ENCODE measurements at places on chromosomes 7 and 10.
A peak's percentile ranks its signal among the peaks of the same experiment; 100 is the strongest.

DNA sequence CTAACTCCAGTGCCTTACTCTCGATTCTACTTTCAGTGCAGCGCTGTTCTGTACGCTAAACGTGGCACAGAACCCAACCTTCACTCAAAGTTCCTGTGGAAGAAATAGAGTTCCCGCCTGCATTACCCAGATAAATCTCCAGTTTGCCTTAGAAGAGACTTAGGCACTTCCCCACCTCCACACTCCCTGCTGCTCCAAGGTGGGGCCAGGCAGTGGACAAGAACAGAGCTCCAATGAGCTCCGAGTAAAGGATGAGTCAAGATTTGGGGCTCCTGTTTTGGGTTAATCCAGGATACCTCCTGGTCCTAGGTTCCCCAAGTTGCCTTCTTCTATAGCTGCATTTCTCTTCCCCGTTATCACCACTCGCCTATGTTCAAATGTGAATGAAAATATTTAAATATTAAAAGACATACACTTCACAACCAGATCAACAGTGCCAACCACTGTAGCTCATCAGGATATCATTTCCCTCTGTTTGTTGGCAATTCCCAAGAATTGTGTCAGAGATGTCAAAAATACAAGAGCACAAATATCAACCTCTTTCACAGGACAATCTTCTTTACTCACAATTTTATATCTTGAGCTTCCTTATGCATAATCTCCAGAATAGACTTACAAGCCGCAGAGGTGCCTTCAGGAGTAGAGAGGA is 48.0 kb downstream of the MALSU1 start:
- no peak for DNase-seq

DNA sequence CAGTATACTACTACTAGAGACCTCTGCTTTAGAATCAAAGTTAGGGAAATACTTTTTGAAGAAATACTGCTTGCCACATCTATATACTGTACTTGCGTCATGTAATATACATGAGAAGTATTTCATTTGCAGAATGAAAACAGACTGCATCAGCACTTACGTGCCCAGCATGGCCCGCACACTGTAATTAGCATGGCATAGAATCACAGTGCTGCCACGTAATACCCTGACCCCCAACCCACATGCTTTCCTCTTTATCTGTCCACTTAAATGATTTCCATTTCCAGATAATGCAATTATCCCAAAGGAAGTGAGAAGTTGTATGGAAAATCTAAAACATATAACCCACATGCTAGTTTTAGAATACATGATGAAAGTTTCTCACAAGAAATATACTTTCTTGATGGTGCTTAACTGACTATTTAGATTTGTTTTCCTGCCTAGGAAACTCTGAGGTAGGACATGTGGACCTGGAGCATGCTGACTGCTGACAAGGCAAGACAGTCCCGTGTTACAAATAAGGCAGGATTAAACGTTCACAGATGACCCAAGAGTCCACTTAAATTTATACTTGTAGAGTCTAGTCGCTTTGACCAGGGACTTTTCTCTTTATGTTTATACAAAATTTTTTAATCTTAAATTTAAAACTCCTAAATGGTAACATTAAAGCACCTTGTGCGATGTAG is 12.6 kb downstream of the USP6NL start:
- DNase-seq = no peak

DNA sequence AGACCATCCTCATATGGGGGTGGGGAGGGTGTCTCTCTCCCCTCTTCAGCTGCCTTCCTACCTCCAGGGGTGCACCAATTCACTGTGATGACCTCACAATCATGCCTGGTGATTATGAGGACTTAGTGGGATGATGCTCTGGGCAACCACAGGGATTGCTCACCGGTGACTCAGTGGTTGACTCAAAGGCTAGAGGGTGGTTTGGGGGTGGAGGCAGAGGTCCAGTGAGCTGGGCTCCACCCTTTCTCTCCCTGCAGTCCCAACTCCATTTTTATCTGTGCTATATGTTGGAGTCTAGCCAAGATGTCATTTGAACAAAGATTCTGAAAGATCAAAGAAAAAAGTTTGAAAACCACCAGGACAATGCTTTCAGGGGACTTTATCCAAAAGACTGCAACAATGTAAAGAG is 286.9 kb downstream of the KCNMA1 start:
- no peak for DNase-seq

DNA sequence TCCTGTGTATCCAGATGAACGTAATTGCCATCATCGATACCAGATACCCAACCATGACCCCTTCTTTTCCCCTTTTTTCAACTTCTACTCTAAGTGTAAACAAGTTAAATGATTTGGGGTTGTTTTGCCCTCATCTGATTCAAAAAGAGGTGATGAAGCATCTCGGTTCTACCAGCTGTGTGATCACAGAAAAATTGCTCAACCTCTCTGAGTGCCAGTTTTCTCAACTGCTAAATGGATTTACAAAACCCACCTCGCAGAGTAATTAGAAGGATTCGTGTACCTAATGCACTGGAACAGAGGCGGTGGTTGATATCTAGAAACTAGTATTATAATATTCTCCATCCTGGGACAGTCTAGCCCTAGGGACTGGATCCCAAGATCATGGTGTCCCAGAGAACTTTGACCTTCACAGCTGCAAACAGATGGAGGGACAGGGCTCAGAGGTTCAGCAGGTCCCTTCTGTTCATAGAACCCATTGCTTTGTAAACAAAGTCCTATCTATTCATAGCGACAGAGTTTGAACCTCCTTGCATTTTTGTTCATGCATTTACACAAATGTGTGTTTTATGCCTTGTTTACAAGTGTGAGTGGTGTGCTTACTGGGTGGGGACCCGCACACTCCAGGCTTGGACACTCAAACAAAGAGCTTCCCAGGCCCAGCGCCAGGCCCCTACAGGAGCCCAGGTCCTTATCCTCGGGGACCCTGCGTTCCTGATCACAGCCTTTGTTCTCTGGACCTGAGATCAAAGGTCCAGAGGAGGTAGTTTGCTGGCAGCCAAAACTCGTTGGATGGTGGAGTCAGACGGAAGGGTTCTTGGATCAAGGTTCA is 46.4 kb downstream of the CALML3 start:
- no peak for DNase-seq

DNA sequence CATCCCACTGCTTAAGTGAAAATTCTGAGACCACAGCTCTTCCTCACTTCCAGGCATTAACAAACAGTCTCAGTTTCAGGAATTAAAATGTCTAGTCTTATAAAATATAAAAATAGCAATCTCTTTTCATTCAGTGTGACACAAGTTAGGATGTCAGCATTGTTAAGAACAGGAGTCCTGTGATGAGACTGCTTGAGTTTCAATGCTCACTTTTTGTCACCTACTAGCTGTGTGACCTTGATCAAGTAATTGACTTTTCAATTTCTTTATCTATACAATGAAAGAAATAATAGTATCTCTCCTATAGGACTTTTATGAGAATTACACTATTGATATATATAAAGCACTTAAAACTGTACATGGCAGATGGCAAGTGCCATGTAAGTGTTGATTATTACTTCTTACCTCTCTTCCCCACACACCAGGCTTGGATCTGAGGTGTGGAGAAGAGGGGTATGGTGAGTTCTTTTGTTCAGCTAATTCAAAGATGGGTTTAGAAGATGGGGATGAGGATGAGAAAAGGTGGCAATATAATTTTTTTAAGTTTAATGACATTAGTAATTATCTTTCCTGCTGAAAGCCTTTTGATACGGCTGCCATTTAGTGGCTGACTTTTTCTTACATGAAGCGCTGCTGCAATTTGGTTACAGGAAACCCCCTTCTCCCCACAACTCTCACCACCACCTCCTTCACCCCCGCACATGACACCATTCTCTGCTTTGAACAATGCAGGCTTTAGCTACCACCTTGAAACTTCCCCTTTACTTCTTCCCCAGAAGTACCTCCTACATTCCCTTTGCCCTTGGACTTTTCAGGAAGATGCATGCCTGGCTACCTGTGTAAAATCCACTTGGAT is 20.8 kb upstream of the HYAL4 start:
- DNase-seq = no peak

DNA sequence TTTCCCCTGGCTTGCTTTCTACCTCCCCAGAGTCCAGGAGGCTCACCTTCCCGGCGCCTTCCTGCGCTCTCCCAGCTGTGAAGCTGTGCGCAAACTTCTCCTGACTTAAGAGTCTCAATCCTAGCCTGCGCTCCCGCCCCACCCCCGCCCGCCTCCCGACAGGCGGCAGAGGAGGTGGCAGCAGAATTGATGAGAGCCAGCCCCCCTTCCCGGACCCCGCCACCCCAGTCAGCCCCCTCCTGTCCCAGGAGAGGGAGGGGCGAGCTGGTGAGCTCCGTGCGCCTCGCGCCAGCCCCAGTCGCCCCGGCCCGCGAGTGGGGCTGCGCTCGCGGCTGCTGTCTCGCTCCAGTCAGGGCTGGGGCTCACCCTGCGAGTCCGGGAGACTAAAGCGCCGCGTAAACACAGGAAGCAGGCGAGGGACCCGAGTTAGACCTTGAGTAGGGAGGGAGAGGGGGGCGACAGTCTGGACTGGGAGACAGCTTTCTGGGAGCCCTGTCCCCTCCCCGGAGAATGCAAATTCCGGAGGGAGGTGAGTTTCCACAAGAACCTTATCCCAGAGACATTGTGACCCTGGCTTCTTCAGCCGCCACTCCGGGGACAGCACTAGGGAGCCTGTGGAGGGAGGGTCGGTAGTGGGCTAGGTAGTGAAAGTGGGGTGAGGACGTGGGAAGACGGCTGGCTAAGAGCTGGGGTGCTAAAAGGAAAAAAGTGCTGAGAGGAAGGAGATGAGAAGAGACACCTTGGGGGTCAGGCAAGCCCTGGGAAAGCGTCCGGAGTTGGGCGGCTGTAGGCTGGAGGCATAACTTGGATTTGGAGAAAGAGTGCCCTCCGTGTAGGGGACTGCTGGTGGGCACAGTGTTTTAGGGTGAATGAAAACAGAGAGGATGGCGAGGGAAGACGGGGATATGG is at the start of gene CALCR:
TSS of gene CALCR (minus strand) at position 79 of the 909 bp plus-strand sequence. CDS start 87,743 bp downstream, outside the sequence.
- DNase-seq = no peak

DNA sequence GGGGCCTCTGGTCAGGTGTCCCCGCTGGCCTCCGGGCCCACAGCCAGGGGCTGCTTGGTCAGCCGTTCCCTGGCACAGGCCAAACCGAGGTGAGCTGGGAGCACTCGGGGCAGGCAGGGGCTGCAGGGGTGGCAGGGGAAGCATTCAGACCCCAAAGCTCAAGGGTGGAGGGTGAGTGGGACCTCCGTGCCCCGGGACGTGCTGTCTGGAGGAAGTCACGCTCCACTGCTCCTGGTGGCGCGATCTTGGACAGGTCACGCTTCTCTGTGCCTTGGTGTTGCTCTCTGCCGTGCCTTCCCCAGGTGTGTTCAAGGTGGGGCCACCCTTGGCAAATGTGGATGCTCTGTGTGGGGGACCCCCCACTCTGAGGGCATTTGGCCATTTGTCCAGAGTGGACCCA is 24.6 kb upstream of the ELFN1 start:
- DNase-seq = no peak

DNA sequence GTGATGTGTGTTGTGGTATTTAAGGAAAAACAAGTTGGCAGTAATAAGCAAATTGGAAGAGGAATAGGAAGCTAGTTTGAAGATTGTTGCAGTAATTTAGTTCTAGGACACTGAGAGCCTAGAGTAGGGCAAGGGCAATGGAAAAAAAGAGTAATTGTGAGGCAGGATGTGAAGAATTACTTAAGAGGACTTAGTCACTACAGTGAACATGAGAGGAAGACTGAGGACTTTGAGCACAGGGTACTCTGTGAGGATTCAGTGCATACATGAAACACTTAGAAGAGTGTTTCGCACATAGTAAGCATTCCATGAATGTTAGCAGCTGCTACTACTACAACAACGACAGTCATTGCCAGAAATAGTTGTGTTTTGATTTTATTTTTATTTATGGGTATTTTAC is 30.9 kb upstream of the DKK1 start:
- no peak for DNase-seq

GRCh38 chr7:149625340-149625946 is 127.8 kb upstream of the ZNF746 start:
- peak; percentile 25 for DNase-seq

DNA sequence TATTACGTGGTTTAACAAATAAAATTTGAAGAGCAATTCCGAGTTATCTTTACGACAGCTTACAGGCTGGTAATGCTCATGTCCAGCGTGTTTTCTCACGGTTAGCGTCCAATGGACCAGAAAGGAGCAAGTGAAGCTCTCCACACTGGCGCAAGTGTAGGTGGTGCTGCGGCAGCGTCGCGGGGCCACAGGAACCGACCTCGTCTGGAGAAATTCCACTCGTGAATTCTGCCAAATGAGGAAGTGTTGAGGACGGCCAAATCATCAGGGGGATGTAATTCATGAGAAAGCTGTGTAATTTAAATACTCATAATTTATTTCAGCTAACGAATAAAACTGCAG is 350 bp upstream of the ZNF37A start:
- DNase-seq = no peak

DNA sequence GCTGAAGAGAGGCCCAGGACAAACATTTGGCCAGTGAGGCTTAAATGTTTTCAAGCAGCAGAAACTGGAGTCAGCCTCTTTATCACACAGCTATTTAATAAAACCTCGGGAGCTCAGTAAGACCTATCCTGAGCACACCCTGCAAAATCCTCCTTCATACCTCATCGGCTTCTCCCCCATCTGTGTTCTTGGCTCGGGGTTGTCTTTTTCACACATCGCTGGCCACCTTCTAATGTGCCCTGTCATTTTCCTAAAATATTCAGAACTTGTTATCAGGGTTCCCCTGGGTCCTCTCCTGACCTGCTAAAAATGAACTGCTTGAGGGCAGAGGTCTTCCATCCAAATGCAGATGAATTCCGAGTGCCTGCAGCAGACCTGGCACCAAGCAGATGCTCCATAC is 310.3 kb upstream of the AKR1E2 start:
- DNase-seq = no peak

GRCh38 chr10:3935141-3935540 is 150.1 kb upstream of the KLF6 start:
- DNase-seq = peak; percentile 56

DNA sequence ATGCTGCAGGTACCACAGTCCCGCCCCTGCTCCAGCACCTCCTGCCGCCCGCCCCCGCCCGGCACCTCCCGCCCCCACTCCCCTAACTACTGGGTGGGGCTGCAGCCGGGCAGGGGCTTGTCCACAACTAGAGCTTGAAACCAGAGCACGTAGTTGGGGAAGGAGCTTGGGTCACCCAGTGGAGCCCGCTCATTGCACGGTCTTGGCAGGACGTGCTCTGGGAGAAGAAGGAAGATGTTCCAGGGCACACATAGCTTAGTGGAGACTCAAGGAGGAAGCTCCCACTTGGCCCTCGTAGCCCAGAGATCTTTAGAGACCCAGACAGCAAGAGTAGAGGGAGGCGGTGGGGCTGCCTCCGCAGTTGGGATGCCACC is 692 bp downstream of the IGFBP1 start:
- no peak for DNase-seq

DNA sequence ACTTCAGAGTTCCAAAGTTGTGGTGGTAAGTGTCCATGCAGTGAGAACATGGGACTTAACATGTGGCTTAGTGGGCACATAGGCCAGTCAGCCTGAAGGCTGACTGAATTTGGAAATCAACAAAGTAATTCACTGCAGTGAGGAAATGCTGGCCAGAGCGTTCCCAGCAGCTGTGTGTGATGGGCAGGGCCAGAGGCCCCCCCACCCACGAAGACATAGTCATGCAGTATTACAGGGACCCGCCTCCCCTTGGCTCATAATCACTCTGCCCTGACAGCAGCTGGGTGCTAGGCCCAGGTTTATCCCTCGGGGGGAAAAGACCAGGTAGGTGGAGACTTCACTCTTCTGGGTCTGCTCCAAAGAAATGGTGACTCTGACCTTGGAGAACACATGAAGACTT is 33.7 kb downstream of the HTR5A start:
- no peak for DNase-seq

GRCh38 chr7:144489504-144489903 is 86.0 kb upstream of the NOBOX start:
- DNase-seq = no peak

Measured in central memory CD4-positive, alpha-beta T cell (primary cell).